Esophagus muscularis mucosa (tissue), 4 donors: ENCODE measurements at places on chromosomes 5 and 9. TPM values are rescaled to one million over a fixed set of nuclear protein-coding genes. Genes with fewer than 3 reads are reported as not detected.

DNA sequence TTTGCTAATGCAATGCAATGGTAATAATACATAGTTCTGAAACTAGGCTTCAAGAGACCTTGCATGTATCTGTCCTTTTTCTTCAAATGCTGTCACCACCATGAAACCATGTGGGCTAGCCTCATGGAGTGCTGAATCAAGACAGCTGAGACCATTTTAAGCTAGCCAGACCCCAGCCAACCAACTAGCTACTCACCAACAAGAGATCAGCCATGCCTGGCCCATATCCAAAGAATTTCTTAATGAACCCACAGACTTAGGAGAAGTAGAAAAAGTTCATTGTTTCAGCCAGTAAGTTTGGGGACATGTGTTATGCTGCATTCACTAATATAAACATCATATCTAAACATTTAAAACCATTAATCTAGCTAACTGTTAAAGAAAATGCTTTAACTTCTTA lies 139.8 kb upstream of the EDIL3 start:
- H3K27me3 ChIP-seq: no peaks in the 10 kb centered on the region
- H3K4me3 ChIP-seq: no peak overlapping the region
- no peaks in the 10 kb centered on the region for H3K4me1 ChIP-seq

- DNase-seq: peak; percentile 92
- H3K4me1 ChIP-seq: no peaks in the 10 kb centered on the region
- H3K27ac ChIP-seq: no peak overlapping the region
- no peaks in the 10 kb centered on the region for H3K36me3 ChIP-seq
- no peaks in the 10 kb centered on the region for H3K27me3 ChIP-seq
Observed at GRCh38 chr9:40927851-40928802, 200.4 kb downstream of the FOXD4L6 start.

DNA sequence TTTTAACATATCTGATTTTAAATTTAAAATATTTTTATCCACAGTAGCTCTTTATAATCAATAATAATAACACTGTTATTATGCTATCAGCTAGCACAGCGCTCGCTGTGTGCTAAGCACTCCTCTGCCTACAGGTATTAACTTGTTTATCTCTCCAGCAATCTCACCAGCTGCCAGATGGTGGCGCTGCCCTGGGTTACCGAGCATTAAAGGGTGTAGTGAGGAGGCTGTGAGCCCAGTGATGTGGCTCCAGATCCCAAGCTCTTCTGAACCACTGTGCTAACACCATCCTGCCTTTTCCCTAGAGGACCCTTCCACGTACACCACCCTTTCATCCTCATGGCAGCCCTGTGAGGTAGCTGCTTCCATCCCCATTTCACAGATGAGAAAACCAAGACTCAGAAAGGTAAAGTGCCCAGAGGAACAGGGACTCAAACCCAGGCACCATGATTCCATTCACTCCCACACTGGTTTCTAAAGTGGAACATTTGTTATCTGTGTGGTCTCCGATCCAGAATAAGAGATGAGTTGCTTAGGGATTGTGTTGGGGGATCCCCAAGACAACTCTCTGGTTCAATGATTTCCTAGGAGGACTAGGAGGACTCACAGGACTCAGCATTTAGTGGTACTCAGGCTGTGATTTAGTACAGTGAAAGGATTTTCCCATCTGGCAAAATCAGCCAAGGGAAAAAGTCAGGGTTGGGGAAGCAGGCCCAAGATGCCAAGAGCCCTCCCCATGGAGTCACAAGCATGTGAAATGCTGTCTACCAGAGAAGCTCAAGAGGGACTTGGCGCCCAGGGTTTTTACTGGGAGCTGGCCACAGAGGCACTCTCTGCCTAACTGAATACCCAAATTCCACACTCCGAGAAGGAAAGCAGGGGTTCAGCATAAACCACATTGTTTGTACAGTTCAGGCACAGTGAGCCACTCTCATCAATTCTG lies 7.0 kb downstream of the IGFBPL1 start:
- no peak for DNase-seq
- no peaks in the 10 kb centered on the region for H3K4me1 ChIP-seq
- H3K4me3 ChIP-seq: no peak overlapping the region
- no peaks in the 10 kb centered on the region for H3K27me3 ChIP-seq

GRCh38 chr5:52738095-52738506 lies 49.6 kb upstream of the ITGA1 start:
- H3K4me1 ChIP-seq: peaks cover 2% of the 10 kb centered on the region
- H3K27me3 ChIP-seq: no peaks in the 10 kb centered on the region
- no peaks in the 10 kb centered on the region for H3K36me3 ChIP-seq
- no peak overlapping the region for H3K4me3 ChIP-seq

GRCh38 chr9:116717150-116717549 lies 30.0 kb downstream of the TRIM32 start:
- peaks cover 4% of the 10 kb centered on the region for H3K4me1 ChIP-seq
- H3K36me3 ChIP-seq: no peaks in the 10 kb centered on the region
- no peaks in the 10 kb centered on the region for H3K27me3 ChIP-seq
- no peak overlapping the region for H3K27ac ChIP-seq
- DNase-seq: no peak

DNA sequence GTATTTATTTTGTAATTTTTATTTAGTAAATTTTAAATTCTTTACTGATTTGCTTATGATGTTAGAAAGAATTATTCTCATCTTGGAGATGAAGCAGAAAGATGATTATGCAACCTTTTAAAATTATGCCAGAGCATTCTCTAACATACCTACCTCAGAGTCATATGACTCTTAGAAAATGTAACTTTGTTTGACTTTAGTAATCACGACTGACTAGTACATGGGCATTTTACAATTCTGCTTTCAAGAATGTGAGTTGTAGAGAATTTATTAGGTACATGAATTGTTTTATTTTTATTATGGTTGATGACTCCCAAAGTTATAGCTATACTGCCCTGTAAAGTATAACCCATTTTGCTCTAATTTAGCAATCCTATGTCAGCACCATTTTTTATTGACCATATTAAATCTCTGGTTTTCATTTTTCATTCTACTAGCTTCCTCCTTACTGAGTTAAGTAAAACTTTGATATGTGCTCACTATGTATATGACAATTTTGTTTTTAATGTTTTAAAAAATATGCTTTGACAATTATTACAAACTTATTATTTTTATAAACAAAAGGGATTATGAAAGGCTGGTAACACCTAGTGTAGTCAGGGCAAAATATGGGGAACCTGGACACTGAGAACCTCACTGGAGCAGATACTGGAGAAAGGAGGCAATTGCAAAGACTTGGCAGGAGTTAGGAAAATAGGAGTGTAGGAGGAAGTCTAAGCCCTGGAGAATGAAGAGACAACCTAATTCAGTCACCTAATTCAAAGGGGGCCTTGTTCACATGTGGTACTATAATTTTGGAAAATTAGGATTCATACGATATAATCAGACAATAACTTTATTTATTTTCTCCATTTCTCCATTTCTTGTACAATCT lies 249.7 kb upstream of the DAB2 start:
- H3K27ac ChIP-seq: no peak overlapping the region
- no peaks in the 10 kb centered on the region for H3K4me1 ChIP-seq
- H3K27me3 ChIP-seq: no peaks in the 10 kb centered on the region
- no peak for DNase-seq

RNF145 gene
- total RNA-seq: 84.1 TPM

FGD3 gene
- total RNA-seq: 5.0 TPM

GRCh38 chr9:72497447-72498046 lies 23.9 kb upstream of the TMC1 start:
- no peaks in the 10 kb centered on the region for H3K27me3 ChIP-seq
- H3K36me3 ChIP-seq: no peaks in the 10 kb centered on the region
- H3K4me3 ChIP-seq: no peak overlapping the region
- H3K27ac ChIP-seq: no peak overlapping the region
- no peaks in the 10 kb centered on the region for H3K4me1 ChIP-seq
- no peak for DNase-seq

DNA sequence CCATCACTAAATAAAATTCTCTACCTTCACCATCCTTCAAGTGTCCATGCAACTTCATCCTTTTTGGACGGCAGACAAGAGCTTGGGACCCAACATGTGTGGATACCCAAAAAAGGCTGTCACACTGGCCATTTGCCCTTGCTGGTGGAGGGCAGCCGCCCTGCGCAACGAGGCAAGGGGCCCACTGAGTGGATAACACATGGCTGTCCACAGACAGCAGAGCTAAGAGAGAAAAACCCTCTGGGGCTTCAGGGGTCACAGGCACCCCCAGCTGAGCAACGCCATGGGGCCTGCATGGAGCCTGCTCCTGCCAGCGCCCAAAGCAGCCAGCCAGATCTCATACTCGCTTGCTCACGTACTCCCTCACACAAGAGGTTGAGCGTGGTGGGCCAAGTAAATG lies 205.9 kb upstream of the NREP start:
- no peaks in the 10 kb centered on the region for H3K27me3 ChIP-seq
- H3K4me3 ChIP-seq: no peak overlapping the region
- no peaks in the 10 kb centered on the region for H3K36me3 ChIP-seq
- no peak overlapping the region for H3K27ac ChIP-seq
- no peaks in the 10 kb centered on the region for H3K4me1 ChIP-seq

EGFLAM gene
- total RNA-seq: 6.6 TPM

ADCY2 gene
- 5.1 TPM for total RNA-seq

DNA sequence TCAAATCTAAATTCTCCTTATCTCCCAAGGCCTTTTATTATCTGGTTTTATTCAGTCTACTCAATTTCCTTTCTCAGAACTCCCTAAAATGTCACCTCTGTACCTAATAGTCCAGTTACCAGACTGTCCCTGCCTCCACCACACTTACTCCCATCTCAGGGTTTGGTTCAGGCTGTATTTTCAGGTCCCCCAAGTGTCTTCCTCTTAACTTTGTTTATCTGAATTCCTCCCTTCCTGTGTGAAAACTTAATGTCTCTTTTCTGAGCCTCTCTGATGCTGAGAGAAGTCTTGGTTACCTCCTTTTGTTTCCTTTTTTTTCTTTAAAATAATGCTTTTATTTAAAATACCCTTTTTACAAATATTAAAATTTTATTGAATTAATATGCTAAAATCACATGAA lies 133.4 kb downstream of the PAM start:
- H3K36me3 ChIP-seq: no peaks in the 10 kb centered on the region
- no peak overlapping the region for H3K4me3 ChIP-seq
- H3K27me3 ChIP-seq: no peaks in the 10 kb centered on the region
- peaks cover 6% of the 10 kb centered on the region for H3K4me1 ChIP-seq
- no peak overlapping the region for H3K27ac ChIP-seq
- DNase-seq: no peak

GRCh38 chr5:158534203-158534602 lies 565.5 kb downstream of the EBF1 start:
- H3K4me1 ChIP-seq: no peaks in the 10 kb centered on the region
- no peaks in the 10 kb centered on the region for H3K27me3 ChIP-seq
- no peak overlapping the region for H3K4me3 ChIP-seq
- H3K27ac ChIP-seq: no peak overlapping the region

GRCh38 chr5:176383248-176383905 lies 5.0 kb downstream of the NOP16 start:
- H3K4me1 ChIP-seq: peaks cover 44% of the 10 kb centered on the region
- H3K27ac ChIP-seq: no peak overlapping the region
- no peaks in the 10 kb centered on the region for H3K27me3 ChIP-seq

HTR1A gene
- not detected for total RNA-seq

- H3K36me3 ChIP-seq: no peaks in the 10 kb centered on the region
- no peaks in the 10 kb centered on the region for H3K27me3 ChIP-seq
- H3K4me1 ChIP-seq: no peaks in the 10 kb centered on the region
Observed at GRCh38 chr5:40551496-40552491, 127.9 kb upstream of the PTGER4 start.

DNA sequence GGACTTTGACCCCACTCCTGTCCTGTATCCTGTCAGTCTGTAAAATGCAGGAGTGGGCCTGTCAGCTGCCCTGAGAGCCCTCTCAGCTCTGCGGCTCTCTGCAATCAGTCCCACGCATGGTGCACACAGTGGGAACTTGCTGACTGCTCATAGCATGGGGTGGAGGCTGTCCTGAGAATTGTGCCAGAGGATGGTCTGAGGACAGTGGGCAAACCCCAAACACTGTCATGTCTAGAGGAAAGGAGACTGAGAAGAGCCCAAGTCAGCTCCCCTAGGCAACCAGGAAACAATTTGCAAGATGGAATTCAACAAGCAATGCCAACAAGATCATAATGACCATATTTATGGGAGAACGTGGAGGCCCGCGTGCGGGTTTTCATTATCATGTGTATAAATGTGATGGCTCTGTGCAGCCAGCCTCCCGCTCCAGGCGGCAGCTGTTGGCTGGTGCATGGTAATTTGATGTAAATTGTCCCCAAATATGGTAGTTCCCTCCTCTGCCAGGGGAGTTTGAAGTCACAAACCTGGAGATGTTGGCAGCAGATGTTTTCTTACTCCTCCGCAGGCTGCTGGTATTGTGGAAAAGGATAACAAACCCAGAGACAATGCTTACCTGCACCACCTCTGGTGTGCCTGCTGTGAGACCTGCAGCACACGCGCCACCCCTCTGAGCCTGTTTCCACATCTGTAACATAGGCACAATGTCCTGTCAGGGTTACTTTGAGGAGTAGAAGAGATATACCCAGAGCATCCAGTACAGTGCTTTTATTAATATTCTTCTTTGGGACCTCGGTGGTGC lies 39.8 kb upstream of the ALDH1B1 start:
- no peaks in the 10 kb centered on the region for H3K27me3 ChIP-seq
- no peaks in the 10 kb centered on the region for H3K36me3 ChIP-seq
- DNase-seq: no peak
